ENCODE measurements at places on chromosomes 4 and X. TPM values are rescaled to one million over a fixed set of nuclear protein-coding genes. Genes with fewer than 3 reads are reported as not detected.

AFP gene
- polyA plus RNA-seq: 11.6 TPM

LRIT3 gene
- polyA plus RNA-seq: 0.62 TPM

MAGEB18 gene
- polyA plus RNA-seq: not detected

DRD5 gene
- polyA plus RNA-seq: not detected

ANOS1 gene
- 0.69 TPM for polyA plus RNA-seq

SSX4 gene
- not detected for polyA plus RNA-seq

PITX2 gene
- polyA plus RNA-seq: 0.71 TPM

MAGEA9B gene
- polyA plus RNA-seq: not detected

ERVMER34-1 gene
- polyA plus RNA-seq: 4.2 TPM

VCX3A gene
- polyA plus RNA-seq: not detected

ZCCHC18 gene
- polyA plus RNA-seq: 3.3 TPM

VSIG4 gene
- 15.9 TPM for polyA plus RNA-seq

PPEF1 gene
- 0.92 TPM for polyA plus RNA-seq

TLR7 gene
- 0.52 TPM for polyA plus RNA-seq

All from kidney (tissue), 22 donors.